Psoas muscle (tissue), 8 donors: ENCODE measurements at places on chromosomes 12 and 14.

DNA sequence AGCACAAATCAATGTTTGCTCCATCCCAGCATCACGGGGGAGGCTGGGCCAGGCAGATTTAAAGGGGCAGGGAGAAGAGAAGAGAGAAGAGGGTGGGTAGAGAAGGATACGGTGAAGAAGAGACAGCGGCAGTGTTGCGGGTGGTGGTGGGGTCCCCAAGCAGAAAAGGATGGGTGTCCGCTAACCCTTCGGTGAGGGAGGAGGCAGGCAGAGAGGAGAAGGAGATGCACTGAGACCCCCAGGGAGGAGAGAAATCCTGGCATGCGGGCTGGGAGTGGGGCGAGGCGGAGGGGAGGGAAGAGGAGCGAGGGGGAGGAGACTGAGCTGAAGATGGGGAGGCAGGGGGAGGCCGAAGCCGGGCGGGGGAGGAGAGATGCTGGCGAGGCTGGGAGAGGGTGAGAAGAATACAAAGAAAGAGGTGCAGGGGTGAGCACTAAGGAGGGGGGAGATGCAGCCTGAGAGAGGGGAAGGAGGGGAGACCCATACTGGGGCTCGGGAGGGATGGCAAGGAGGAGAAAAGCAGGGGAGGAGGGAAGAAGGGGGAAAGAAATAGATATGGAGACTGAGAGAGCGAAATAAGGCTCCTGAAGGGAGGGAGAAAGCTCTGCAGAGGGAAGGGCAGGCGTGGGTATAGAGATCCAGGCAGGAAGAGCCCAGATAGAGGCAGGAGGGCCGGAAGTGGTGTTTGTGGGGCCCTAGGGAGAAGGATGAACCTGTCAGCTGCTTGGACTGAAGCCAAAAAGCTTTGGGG is at the start of gene JPH4:
JPH4 (minus strand) TSS at position 231 of the 751 bp plus-strand sequence. CDS start 1,337 bp downstream, outside the sequence.
- no peak within 1 kb of the TSS for H3K27ac ChIP-seq
- H3K36me3 ChIP-seq, result no peaks in the 10 kb centered on the region
- peaks cover 39% of the 10 kb centered on the region for H3K27me3 ChIP-seq
- H3K4me1 ChIP-seq, result no peaks in the 10 kb centered on the region
- H3K4me3 ChIP-seq, result no peak within 1 kb of the TSS

DNA sequence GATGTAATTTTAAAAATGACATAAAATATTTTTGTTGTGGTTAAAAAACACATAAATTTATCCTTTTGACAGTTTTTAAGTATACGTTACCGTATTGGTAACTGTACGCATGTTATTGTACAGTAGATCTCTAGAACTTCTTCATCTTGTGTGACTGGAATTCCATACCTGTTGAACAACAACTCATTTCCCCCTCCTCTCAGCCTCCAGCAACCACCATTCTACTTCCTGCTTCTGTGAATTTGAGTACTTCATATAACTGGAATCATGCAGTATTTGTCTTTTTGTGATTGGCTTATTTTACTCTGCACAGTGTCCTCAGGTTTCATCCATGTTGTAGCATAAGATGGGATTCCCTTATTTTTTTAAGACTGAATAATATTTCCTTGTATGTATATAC is 113.6 kb upstream of the ATF1 start:
- H3K4me1 ChIP-seq, result no peaks in the 10 kb centered on the region
- DNase-seq, result no peak
- no peak overlapping the region for H3K4me3 ChIP-seq
- H3K27me3 ChIP-seq, result no peaks in the 10 kb centered on the region
- no peak overlapping the region for H3K27ac ChIP-seq

DNA sequence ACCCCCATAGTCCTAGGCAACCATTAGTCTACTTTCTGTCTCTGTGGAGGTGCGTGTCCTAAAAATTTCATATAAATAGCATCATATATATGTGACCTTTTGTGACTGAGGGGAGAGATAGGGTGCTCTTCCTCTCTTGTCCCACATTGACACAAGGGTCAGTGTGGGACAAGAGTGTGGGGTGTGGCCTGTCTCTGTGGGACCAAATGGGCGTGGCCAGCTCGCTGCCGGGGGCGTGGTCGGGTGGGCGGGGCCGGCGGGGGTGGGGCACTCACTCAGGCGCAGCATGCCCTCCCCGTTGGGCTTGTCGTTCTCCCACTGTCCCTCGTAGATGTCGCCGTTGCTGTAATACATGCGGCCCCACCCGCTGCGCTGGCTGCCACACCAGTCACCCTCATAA is 15.5 kb downstream of the MORN3 start:
- H3K36me3 ChIP-seq, result no peaks in the 10 kb centered on the region
- H3K27ac ChIP-seq, result no peak overlapping the region
- no peaks in the 10 kb centered on the region for H3K4me1 ChIP-seq
- H3K4me3 ChIP-seq, result no peak overlapping the region
- H3K27me3 ChIP-seq, result no peaks in the 10 kb centered on the region

DNA sequence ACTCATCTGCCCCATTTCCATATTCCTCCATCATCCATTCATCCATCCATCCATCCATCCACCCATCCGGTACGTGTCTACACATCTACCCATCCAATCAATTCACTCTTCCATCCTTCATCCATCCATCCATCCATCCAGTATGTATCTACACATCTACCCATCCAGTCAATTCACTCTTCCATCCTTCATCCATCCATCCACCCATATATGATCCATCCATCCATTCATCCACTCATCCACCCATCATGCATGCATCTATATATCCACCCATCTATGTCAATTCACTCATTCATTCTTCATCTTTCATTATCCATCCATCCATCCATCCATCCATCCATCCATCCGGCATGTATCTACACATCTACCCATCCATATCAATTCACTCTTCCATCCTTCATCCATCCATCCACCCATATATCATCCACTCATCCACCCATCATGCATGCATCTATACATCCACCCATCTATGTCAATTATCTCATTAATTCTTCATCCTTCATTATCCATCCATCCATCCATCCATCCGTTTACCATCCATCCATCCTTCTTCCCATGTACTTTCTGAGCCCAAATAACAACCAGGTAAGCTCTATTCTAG is 108.6 kb upstream of the NOS1 start:
- no peak for DNase-seq
- no peaks in the 10 kb centered on the region for H3K36me3 ChIP-seq
- no peak overlapping the region for H3K27ac ChIP-seq
